ENCODE measurements at places on chromosomes 16 and 17. TPM values are rescaled to one million over a fixed set of nuclear protein-coding genes. Genes with fewer than 3 reads are reported as not detected.

Gene CDRT15
- not detected for total RNA-seq

Gene SLFN14
- total RNA-seq = not detected

Gene TP53I13
- 38.9 TPM for total RNA-seq

DNA sequence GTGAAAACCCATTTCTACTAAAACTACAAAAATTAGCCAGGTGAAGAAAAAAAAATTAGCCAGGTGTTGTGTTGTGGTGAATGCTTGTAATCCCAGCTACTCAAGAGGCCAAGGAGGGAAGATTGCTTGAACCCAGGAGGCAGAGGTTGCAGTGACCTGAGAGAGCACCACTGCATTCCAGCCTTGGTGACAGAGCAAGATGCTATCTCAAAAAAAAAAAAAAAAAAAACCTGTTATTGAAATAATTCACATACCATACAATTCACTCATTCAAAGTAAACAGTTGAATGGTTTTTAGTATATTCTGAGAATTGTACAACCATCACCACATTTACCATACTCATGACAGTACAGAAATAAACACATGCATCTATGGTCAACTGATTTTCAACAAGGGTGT, 31.0 kb downstream of the ZNRF1 start:
- H3K36me3 ChIP-seq = peaks cover 4% of the 10 kb centered on the region
- no peak overlapping the region for H3K27ac ChIP-seq

DNA sequence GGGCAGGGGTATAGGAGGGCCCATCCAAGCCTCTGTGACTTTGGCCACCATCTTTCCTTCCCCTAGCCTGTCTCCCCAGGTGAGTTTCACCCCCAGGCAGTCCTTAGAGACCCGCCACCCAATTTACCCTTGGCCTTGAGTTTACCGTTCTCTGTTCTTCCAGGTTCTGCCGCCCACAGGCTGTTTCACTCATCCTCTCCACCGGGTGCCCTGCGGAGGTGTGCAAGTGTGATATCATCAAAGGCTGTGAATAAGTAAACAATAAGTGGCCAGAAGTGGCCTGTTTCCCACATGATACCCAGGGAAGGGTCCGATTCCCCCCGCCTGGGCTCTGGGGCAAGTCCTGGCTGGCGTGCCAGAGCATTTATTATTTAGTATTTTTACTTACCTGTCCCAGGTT, 15.1 kb upstream of the TLCD3B start:
- no peaks in the 10 kb centered on the region for H3K27me3 ChIP-seq
- H3K4me3 ChIP-seq = no peak overlapping the region
- no peak for DNase-seq
- peaks cover 4% of the 10 kb centered on the region for H3K4me1 ChIP-seq

DNA sequence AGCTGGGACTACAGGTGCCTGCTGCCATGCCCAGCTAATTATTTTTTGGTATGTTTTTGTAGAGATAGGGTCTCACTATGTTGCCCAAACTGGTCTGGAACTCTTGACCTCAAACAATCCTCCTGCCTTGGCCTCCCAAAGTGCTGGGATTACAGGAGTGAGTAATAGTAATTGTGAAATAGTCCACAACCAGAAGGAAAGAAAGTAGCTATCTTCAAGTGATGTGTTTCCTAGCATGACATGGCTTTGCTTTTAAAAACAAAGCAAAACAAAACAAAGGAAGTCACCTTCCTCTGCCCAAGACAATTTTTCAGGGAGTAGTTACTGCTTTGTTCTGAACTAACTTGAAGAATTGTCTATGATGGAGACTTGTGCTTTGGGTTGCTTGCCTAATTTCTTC, 27.0 kb downstream of the ATP6V0A1 start:
- H3K27me3 ChIP-seq = no peaks in the 10 kb centered on the region
- H3K4me3 ChIP-seq = no peak overlapping the region
- H3K4me1 ChIP-seq = no peaks in the 10 kb centered on the region

DNA sequence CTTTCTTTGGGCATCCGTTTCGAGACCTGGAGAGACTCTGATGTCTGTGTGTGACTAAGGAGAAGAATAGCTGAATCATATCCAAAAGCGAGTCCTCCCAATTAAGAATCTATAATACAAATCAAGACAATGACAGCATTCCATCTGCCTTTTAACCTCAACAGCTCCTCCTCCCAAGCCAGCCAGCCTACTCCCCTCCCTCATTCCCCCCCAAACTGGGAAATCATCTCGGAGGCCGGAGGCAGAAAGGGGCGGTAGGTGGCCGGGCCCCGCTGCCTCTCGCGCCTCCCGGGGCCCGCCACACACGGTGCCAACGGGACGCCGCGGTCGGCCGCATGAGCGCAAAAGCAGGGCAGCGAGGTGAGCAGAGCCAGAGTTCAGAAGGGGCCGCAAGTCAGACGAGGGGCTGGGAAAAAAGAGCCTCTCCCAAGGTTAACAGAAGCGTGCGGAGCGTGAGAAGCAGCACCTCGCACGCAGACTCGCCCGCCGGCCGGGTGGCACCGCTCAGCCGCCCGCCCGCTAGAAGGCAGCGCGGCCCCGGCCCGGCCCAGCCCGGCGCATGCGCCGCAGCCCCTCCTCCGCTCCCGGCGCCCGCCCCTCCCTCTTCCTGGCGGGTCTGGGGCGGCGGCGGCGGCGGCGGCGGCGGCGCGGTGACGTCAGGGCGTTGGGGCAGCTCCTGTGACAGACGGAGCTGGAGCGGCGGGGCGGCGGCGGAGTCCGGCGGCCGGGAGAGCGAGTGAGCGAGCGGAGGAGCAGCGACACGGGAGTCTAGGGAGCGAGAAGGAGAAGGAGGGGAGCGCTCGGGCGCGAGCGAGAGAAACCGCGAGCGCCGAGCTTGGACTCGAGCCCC, at the start of gene PAFAH1B1:
Gene PAFAH1B1, plus strand, starts transcription at position 684 of the 850 bp plus-strand sequence. CDS start 44,635 bp downstream, outside the sequence.
- no peaks in the 10 kb centered on the region for H3K27me3 ChIP-seq
- peak within 1 kb of the TSS; percentile 97 for H3K27ac ChIP-seq
- DNase-seq = peak; percentile 98
- peaks cover 14% of the 10 kb centered on the region for H3K4me1 ChIP-seq
- H3K4me3 ChIP-seq = peak within 1 kb of the TSS; percentile 100
- H3K36me3 ChIP-seq = no peaks in the 10 kb centered on the region

Measured in type B pancreatic cell (in vitro differentiated cells).